ENCODE measurements at places on chromosomes 2 and 18.

DNA sequence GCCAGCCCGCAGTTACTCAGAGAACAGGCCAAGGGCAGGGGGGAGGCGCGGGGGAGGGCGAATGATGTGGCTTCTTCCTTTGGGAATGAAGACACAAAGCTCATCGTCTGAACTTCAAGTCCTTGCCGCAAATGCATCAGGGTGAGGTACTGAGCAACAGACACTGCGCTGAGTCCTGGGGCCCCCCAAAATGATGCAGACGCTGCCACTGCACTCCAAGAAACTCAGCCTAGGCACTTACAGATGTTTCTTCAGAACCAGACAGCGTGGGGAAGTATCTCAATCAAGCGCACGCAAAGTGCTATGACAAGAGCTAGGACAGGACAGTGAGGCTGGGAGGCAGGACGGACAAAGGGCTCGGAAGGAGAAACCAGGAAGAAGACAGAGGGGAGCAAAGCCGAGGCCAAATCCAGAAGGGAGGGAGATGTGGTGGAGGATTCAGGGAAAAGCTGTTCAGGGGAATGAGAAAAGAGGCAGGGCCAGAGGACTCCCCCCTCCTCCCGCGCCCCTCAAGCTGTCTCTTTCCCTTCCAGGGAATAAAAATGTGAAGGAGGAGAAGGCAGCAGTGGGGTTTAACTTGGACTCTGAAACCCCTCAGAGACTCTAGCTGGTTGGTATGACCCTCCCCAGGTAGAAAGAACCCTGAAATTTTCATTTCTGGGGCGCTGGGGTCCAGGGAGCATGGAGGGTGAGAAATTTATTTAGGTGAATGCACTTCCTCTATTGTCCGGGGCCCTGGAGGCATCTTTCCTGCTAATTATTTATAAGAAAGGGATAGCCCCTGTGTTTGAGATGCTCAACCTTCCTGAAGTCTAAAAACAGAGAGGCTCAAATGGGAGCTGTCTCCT lies 34.9 kb downstream of the CIB4 start:
- no peak for DNase-seq

GRCh38 chr2:66462501-66462825 lies 27.5 kb downstream of the MEIS1 start:
- no peak for DNase-seq

DNA sequence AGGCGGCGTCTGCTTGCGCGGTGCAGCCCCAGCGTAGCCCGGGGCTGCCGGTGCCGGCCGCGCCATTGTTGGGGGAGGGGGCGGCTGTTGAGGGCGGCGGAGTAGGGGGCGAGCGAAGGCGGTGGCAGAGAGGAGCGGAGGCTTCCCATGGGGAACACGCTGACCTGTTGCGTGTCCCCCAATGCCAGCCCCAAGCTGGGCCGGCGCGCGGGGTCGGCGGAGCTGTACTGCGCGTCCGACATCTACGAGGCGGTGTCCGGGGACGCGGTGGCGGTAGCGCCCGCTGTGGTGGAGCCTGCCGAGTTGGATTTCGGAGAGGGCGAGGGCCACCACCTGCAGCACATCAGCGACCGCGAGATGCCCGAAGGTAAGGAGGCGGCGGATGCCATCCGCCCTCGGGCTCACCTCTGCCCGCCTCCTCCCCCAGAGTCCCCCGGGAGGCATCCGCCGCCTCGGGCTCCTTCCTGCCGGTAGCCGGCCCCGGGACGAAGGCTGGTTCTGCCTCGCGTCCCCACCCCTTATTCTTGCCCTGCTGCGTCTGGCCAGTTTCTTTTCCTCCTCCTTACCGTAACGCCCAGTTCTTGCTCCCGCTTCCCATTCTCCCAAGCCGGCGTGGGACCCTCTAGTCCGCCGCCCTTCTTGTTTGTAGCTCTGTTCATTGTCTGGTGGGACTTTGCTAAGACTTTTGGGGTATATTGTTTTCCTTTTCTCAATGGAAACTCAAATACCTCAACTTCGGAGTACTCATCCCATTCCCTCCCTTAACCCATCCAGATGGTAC lies 500 bp downstream of the CCNYL1 start:
- peak; percentile 42 for DNase-seq

DNA sequence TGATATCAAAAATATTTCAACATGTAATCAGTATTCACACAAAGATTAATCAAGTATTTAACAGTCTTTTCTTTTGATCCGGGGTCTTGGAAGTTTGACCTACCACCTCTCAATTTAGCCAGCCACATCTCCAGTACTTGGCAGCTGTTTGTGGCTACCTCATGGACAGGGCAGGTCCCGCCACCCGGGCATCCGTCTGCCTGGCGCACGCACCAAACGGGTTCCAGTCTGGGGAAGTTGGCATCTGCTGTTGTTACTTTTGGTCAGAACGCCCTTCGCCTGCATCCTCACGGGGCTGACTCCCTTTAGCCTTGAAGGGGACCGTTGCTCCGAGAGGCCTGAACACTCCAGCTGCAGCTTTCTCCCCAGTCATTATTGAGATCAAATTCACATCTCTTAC lies 81.7 kb downstream of the NEDD4L start:
- no peak for DNase-seq

GRCh38 chr2:141534666-141535362 lies 596.0 kb downstream of the LRP1B start:
- DNase-seq, result no peak

GRCh38 chr18:70429847-70430500 lies 141.1 kb downstream of the SOCS6 start:
- no peak for DNase-seq

Measured in activated CD4-positive, alpha-beta T cell treated with anti-CD3 and anti-CD28 coated beads, Interleukin-2, amount 50 U/mL, for 16 hours (primary cell).